Fibroblast of skin of left quadriceps (primary cell): ENCODE measurements at places on chromosomes 1 and 21.

DNA sequence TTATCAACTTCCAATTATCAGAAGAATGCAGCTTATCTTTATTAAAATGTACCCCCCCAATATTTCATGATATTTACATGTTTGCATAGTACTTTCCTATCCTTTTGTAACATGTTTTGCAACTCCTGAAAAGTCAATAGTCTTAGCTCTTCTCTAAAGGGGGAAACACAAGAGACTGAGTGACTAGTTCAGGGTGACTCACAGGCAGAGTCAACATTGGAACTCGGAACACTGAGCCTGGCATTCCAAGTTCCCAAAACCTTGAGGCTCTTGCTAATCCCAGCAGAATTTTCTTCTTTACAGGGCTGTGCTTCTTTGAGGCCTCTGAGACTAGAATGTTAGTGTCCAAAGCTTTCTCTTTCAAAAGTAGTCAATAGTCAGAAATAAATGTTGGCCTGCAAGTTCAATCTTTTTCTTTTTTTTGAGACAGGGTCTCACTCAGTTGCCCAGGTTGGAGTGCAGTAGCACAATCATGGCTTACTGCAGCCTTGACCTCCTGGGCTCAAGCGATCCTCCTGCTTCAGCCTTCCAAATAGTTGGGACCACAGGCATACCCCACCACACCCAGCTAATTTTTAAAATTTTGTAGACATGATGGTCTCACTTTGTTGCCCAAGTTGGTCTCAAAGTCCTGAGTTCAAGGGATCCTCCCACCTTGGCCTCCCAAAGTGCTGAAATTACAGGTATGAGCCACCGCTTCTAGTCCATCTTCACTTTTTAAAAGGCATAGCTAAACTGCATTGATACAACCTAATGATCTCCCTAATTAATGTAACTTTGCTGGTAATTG, 37.5 kb downstream of the ZNF281 start:
- peak; percentile 79 for DNase-seq

DNA sequence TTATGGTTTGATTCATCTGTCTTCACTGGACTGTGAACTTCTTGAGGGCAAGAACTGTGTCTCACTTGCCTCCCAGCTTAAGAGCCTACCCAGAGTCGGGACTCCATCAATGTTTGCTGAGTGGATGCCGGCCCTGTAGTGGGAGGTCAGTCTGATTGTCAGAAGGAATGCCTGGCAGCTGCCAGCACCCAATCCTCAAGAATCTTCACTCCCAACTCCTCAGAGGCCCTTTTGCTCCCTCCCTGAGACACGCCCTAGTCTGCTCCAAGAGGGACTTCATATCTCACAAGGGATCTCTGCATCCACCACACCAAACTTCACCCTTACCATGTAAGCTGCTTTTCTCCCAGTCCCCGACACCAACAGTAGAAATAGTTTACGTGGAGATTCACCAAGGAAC, 15.2 kb upstream of the KDM4A start:
- DNase-seq: no peak

DNA sequence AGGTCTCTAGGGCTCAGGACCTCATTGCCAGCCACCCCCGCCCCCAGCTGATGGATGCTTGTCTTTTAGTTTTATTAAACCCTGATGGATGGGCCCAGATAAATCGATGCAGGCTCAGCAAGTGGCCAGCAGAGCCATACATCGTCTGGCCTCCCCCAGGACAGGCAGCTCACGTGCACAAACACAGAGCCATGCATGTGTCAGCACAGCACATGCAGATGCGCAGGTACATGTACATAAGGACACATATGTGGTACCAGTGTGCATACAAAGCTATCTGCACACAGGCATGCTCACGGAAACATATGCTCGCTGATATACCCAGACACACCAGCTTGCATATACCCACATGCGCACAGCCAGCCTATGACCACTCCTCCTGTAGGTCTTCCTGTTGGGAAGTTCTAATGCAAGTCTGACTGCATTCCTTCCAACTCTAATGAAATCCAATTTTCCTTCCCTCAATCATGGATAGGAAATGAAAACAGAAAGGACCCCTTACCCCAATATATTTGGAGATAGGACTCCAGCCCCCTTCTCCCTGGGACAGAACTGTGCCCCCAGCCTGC, 897 bp downstream of the COL16A1 start:
- no peak for DNase-seq

DNA sequence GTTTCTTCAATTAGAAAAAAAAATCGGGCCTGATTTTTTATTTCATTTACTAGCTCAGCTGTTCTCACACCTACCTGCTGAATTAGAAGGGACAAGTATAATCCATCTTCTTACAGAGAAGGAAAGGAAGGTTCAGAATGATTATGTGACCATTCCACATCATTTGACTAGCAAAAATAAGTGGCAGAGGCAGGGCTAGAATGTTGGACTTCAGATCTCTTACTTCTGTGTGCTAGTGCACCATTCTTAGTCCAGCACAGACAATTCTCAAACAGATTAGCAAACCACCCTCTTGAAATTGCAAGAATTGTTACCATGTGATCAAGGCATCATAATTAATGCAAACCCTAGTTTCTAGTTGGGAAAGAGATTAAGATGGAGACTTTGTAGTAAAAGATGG, 32.7 kb downstream of the CTH start:
- no peak for DNase-seq

- no peak for DNase-seq
These were observed 109.9 kb downstream of the BCAR3 start for GRCh38 chr1:93571623-93572310.

- DNase-seq: no peak
These were observed 17.7 kb downstream of the KCNC4 start for GRCh38 chr1:110227774-110228173.

DNA sequence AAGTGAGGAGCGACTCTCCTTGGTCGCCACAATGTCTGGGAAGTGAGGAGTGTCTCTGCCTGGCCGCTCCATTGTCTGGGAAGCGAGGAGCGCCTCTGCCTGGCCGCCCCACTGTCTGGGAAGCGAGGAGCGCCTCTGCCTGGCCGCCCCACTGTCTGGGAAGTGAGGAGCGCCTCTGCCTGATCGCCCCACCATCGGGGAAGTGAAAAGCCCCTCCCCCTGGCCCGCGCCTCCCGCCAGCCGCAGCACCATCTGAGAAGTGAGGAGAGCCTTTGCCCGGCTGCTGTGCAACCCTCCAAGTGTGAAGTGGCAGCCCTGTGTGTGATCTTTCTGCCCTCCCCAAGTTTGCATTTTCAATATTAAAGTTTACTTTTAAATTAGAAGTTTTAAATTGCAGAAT, 95.0 kb upstream of the PPP2R5A start:
- DNase-seq: no peak

- DNase-seq: no peak
These were observed 3.3 kb downstream of the CLCNKB start for GRCh38 chr1:16046842-16047241.

DNA sequence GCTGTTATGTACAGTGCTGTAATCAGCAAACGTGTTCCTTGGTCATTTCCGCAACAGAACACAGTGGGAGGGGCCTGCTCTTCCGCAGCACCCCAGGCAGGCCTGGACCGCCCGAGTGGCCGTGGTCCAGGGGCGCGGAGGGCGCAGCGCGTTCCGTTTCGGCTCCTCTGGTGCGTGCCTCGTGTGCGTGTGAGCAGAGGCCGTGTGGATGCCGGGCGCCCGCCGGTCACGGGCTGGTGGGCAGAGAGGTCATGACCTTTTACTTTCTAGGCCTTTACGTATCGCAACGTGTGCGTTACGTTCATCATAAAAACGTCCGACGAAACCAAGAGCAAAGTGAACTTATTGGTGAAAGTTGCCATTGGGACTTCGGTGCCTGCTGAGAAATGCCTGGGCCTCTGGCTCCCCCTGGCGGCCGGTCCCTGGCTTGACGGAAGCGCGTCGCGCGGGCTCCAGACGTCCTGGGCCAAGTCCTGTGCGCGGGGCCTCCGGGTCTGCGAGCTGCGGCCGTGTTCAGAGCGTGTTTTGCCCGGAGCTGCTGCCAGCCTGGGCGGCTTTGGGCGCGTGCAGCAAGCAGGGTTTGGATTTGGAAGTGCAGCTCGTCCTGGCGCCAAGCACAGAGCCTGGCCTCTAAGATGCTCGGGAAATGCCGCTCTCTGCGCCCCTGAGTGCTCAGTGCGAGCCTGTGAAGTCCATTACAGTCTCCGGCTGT, 34.4 kb downstream of the COL18A1 start:
- peak; percentile 57 for DNase-seq

DNA sequence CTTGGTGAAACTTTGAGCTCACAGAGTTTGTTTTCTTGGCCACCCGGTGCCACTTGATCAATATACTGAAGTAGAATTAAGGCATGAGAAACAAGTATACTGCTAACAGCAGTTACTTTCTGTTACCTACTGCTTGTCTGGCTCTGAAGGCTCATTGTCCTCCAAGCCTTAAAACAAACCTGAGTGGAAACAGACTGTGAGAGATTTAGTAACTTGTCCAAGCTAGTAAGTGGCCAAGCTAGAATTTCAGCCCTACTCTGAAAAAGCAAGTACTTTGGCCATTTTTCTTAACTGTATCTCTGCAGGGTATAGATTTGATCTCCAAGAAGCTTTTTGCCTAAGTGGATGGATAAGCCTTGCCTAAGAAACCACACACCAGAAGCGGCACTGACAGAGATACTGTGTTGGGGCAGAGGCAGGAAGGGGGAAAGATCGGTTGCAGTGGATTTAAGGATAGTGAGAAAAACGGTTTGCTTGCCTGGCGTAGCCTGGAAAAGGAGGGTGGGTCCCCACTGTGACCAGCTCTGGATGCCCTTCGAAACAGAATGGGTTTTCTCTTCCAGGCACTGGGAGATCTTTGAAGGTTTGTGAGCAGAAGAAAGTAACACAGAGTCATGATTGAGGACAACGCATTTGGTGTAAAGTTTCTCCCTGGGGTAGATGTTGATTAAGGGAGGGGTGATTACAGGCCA, 2.1 kb upstream of the MACO1 start:
- no peak for DNase-seq

DNA sequence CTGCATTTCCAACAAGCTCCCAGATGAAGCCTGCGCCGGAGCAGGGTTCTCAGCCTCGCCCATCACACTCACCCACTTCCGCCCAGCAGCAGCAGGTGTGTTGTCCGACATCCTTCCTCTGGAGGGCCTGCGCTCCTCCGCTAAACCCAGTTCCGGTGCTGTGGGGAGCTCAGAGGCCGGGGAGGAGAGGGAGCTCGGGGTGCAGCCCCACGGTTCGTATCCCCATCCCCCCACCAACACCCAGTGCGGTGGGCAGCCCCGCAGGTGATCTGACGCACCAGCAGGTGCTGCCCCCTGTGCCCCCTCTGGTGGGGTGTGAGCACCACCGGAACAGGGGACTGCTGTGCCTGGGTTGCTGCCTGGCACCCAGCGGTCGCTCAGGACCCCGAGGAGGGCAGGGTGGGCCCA, 3.4 kb upstream of the PEX10 start:
- no peak for DNase-seq

DNA sequence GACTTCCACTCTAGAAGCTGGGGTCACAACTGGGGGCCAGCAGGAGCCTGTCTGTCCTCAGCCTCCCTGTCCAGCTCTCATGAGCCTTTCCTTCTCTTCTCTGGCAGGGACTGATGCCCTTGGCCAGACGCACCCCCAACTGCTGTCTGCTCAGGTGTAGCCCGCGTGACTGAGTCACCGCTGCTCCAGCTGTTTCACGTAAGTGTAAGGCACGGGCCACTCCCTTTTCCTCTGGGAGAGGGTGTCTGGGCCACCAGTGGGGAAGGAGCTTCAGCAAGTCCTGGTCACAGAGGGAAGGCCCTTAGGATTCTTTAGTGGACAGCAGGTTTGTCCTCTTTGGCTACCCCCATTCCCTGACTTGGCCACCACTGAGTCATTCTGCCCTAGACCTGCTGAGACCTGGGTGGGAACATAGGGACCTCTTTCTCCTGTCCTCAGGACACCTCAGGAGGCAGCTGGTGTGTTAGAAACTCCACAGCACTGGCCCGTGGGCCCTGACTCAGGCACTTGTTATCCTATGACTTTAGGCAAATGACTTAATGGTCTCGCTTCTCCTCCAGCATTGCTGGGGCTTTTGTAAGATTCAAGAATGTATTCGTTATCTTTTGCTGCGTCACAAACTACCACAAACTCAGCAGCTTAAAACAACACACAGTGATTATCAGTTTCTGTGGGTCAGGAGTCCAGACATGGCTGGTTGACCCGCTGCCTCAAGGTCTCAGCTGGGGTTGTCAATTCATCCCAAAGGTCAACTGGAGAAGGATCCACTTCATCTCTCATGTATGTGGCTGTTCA, 64.8 kb downstream of the FAM163A start:
- no peak for DNase-seq

GRCh38 chr21:14838400-14838799, 226.4 kb downstream of the NRIP1 start:
- DNase-seq: no peak

GRCh38 chr21:37281579-37281978, 14.4 kb upstream of the VPS26C start:
- DNase-seq: no peak

- no peak for DNase-seq
These were observed 472.2 kb upstream of the RUNX1 start for GRCh38 chr21:35521293-35521692.

GRCh38 chr1:217133958-217134856, 411.0 kb upstream of the ESRRG start:
- no peak for DNase-seq

GRCh38 chr1:77938651-77939050, 40.2 kb downstream of the FUBP1 start:
- no peak for DNase-seq

DNA sequence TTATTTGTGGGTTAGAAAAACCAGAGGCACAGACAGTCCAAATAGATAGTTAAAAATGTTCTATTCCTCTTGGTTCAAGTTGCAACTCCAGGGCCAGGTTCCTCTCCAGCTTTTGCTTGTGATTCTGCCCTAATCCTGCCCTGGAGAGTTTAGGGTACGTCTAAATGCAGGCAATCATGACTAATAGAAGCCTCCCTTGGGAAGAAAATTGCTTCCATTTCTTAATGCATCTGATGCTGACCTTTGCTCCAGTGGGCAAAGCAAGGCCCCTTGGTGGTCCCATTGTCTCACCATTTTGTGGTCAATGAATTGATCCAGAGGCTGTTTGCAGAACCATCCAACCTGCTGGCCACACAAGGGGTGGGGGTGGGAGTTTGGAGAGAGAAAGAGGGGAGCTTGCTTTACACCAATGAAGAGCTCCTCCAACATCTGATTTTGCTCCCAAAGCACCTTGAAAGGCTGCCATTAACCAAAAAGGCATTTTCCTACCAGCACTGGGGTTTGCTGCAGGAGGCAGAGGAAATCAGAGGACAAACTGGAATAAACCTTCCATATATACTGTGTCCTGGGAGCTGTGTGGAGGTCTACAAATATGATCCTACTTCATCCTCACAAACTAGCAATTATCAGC, 31.3 kb downstream of the C8B start:
- DNase-seq: peak; percentile 90

GRCh38 chr1:73673971-73674370, 524.0 kb downstream of the LRRIQ3 start:
- DNase-seq: no peak

DNA sequence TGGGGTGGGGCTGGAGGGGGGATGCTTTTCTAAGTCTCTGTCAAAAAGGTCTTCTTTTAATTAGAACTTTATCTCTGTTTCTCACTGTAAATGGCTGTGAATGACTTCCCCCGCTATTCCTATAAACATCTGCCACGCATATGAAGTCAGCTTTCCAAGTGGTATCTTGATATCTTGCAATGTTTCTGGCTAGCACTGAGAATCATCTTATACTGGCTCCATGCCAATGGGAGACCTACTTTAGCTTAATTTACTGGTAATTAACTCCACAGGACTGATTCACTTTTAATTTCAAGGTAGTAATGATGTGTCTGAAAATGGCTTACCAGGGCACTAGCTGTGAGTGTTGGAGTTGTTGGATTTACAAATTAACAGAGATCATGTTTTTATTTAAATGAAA, 4.3 kb downstream of the GPR88 start:
- no peak for DNase-seq
